ENCODE measurements at places on chromosomes 3 and 15. TPM values are rescaled to one million over a fixed set of nuclear protein-coding genes. Genes with fewer than 3 reads are reported as not detected.

DNA sequence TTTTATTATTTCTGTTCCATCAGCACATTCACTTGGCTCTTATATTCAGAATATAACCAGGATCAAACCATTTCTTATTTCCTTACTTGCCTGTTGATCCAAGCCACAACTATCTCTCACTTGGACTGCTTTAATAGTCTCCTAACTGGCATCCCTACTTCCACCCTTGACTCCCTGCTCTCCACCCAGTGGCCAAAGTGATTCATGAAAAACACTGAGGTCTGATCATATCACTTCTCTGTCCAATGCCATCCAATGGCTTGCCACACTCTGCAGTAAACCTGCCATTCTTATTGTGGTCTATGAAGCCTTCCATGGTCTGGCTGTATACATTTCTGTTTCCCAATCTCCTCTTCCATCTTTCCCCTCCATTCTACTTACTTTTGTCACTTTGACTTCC is 576.1 kb downstream of the PDCD6IP start:
- no peak for DNase-seq

DNA sequence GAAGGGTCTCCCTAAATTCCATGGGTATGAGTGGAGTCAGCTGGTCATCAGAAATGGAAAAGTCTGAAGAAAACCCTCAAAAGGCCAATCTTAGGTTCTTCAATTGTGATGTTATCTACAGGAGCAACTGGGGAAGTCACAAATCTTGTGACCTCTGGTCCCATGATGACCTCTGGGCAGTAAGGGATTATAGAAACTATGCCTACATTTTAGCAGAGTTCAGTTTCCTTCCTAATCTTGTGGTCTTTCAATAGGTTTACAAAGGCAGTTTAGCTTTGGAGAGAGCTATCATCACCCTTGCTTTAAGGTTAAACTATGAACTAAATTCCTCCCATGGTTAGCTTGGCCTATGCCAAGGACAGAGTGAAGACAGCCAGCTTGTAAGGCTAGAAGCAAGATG is 225.1 kb downstream of the DPH6 start:
- DNase-seq: no peak

DNA sequence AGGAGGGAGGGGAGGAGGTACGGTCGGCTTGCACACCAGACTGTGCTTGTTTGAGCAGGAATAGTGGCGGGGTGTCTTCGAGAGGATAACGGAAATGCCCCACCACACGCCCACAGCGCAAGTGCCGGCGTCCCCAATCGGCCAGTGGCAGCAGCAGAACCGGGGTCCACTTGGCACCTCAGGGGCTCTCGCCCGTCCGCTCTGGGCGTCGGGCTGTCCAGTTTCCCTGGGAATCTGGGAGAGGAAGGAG is 53.7 kb downstream of the CCDC54 start:
- DNase-seq: no peak

The LDHAL6B gene
- total RNA-seq: not detected

All from renal cortical epithelial cell (primary cell).